GM20000 (cell line): ENCODE measurements at places on chromosomes 3 and 15.

DNA sequence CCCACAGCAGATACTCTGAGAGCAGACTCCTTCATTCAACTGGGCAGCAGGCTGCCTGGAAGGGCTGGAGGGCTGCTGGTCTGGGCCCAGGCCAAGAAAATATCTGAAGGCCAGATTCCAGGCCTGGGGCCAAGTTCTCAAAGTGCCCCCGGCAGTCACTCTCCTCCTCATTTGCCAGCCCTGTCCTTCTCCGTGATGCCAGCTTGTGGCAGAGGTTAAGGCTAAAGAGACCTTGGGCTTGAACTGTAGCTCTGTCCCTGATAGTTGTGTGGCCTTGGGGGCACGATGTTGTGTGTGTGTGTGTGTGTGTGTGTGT is 39.0 kb downstream of the FAM3D start:
- no peak for DNase-seq

DNA sequence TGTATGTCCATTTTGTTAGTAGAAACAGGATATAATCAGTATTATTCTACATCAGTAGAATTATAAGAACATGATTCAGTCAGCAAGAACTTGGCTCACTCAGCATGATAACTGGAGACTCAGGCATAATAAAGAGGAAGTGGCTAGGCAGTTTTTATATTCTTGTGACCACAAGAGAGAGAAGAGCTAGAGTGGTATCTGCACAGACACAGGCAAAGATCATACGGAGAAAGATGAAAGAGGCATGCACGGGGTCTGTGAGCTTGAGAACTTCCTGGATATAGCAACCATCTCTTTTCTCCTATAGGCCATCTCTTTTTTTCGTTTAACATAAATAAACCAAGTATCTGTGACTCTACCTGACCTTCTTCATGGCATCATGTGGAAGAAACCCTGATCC is 46.8 kb downstream of the MYO5A start:
- peak; percentile 57 for DNase-seq

- DNase-seq = no peak
Observed at GRCh38 chr3:142944342-142944741, 19.1 kb downstream of the PAQR9 start.

GRCh38 chr3:57896031-57896430 is 112.2 kb upstream of the FLNB start:
- DNase-seq = no peak

- no peak for DNase-seq
Observed at GRCh38 chr3:54969652-54970051, 41.8 kb upstream of the LRTM1 start.
